ENCODE measurements at places on chromosomes 12 and 14. TPM values are rescaled to one million over a fixed set of nuclear protein-coding genes. Genes with fewer than 3 reads are reported as not detected.

Gene SIX1
- total RNA-seq: under 0.01 TPM

Gene ASIC1
- not detected for total RNA-seq

Gene AHSA1
- 69.7 TPM for total RNA-seq

Gene USP5
- total RNA-seq: 82.5 TPM

Gene DIP2B
- total RNA-seq: 32.7 TPM

Gene CCDC196
- not detected for total RNA-seq

Gene NXPH4
- not detected for total RNA-seq

Gene EXD2
- 21.8 TPM for total RNA-seq

Gene KITLG
- total RNA-seq: 3.2 TPM

Gene PABPN1
- 90.6 TPM for total RNA-seq

Gene KRT2
- total RNA-seq: not detected

Gene KERA
- total RNA-seq: not detected

Gene NINJ2
- 2.4 TPM for total RNA-seq

Gene TTC9
- 0.13 TPM for total RNA-seq

Gene HNF1A
- total RNA-seq: not detected

Gene LYZ
- total RNA-seq: not detected

Gene BICD1
- total RNA-seq: 12.8 TPM

Gene TPPP2
- total RNA-seq: not detected

Gene KLRC1
- not detected for total RNA-seq

Gene CCDC175
- total RNA-seq: not detected

Gene ZC2HC1C
- total RNA-seq: 0.51 TPM

Gene HOXC9
- 0.13 TPM for total RNA-seq
